ENCODE measurements at places on chromosomes 13 and 19.

GRCh38 chr13:104315606-104316005 is 1249.4 kb upstream of the SLC10A2 start:
- DNase-seq, result no peak

DNA sequence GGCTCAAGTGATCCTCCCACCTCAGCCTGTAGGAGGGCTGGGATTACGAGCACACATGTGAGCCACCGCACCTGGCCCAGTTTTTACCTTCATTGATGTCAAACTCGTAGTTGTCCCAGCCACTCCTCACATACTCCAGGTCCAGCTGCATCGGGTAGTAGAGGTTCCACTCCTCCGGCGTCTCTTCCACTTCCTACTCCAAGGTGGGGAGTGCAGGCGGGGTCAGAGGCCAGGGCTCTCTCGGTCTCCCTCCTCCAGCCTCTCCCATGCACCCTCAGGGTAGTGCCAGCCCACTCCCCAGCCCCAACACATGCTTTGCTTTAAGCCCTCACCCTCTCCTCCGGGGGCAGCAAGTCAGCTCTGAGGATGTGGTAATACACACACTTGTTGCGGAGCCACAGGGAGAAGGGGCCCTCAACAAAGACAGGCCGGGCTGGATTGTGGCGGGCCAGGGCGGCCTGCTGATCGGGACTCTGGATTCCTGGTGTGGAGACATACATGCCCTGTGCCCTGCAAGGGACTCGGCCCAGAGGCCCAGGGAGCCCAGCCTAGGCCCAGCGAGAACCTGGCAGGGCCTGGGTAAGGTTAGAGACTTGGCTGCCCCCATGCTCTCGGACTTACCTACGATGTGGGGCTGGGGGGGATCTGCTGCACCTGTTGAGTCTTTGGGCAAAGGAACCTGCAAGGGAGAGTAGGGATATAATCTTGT is 1.9 kb upstream of the ZNF653 start:
- DNase-seq, result no peak

DNA sequence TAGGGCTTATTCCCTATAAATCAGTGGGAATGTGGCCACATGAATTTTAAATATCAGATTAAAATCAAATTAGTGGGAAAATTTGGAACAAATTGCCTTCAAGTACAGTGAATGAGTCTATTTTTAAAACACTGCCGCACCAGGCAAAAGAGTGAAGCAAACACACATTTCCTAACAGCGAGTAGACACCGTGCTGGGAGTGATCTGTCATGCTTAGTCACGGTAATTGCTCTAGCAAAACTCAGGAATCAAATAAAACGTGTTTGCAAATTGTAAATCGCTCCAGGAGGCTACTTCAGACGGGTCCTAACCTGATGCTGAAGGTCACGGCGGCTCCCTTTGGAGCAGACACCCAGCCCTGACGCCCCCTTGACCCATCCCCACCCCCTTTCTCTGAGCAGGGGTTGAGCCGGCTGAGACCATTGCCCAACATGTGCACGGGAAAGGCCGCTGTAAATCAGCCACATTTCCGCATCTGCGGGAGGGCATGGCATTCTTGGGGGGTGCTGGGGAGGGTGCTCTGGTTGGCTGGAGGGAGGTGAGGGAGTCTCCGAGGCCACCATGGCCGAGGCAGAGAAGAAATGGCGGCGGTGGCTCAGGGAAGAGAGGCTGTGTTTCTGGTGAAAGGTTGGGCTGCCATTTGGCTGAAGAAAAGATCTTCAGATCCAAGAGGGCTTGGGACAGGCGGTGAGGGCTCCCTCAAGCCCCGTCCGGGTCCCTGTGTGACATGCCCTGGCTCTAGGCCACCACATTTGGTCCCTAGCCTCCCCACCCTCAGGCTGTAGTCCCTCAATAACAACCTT is 8.9 kb downstream of the CEBPA start:
- no peak for DNase-seq

DNA sequence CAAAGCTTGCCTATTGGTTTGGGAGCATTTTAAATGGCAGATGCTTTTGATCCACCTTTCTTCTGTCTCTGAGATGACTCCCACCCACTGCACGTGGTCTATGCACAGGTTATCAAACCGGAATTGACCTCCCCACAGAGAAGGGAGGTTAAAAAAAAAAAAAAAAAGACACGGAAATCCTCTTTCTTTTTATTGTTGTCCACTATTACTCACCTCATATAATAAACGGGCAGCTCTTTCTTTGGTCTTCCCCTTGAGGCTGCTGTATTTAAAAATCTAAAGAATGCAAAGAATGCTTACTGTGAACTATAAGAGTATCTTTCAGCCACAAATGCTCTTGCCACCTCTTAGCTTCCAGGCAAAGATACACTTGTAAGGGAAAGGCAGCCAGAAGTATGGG is 329.7 kb downstream of the NDFIP2 start:
- no peak for DNase-seq

- no peak for DNase-seq
These were observed 174.6 kb upstream of the LSM14A start for GRCh38 chr19:33997690-33998089.

DNA sequence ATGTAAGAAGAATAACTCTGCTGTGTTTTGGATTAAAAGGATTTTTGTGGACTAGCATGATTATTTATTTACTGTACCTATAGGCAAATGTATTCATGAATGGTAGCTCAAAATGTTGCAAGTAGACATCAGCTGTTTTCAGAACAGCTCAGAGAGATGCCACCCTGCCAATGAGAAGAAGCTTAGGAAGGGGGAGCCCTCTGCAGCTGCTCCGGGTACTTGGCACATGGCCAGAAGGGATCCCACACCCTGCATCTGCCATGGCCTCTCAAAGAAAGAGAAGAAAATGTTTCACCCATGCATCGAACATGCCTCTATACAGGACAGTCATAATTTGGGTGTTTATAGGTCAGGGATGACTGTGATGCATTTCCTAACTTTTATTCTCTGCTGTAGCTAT is 30.5 kb upstream of the MBNL2 start:
- no peak for DNase-seq

GRCh38 chr19:990746-991145 is 6.6 kb downstream of the WDR18 start:
- no peak for DNase-seq

- DNase-seq, result no peak
These were observed 38.6 kb upstream of the ITM2B start for GRCh38 chr13:48194379-48194754.

DNA sequence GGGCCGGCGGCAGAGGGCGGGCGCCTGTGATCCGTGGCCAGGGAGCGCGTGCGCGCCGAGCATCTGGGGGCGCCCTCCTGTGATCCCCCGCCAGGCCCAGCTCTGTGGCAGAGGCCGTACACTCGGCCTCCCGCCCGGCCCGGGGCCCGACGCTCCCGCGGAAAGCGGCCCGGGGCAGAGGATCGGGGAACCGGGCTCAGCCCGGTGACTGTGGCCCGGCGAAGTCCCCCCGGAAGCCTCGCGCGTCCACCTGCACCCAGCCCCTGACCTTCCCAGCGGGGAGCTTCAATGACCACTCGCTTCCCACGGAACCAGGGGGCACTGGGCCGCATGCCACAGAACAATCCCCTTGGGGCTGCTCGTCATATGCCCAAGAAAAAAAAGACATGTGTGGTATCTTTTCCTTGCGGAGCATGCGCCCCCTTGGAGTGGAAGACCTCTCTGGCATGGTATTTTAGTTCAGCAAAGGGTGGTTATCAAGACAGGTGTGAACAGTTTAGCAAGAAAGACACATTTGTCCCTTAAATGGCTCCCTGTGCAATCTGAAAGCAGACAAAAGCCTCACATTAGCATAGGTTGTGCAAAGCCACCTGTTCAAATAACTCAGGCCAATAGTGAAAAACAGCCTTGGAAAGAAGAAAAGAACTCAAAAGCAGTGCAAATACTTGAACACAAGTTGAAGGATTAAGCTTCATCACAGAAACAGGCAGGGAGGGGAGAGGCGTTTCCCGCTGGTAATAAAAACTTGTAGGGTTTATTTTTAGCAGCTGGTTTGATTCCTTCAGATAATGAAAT is 290.9 kb upstream of the SOX21 start:
- no peak for DNase-seq

DNA sequence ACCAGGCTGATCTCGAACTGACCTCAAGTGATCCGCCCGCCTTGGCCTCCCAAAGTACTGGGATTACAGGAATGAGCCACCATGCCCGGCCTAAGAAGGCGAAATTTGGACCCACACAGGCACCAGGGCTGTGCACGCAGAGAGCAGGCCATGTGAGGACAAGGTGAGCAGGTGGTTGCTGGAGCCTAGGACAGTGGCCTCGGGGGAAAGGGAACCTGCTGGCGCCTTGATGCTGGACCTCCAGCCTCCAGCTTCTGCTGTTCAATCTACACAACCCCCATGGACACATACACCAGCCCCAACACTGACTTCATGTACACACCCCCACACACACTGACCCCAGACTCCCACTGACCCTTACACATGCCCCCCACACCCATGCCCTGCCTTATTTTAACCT is 41.8 kb upstream of the CCNE1 start:
- no peak for DNase-seq

DNA sequence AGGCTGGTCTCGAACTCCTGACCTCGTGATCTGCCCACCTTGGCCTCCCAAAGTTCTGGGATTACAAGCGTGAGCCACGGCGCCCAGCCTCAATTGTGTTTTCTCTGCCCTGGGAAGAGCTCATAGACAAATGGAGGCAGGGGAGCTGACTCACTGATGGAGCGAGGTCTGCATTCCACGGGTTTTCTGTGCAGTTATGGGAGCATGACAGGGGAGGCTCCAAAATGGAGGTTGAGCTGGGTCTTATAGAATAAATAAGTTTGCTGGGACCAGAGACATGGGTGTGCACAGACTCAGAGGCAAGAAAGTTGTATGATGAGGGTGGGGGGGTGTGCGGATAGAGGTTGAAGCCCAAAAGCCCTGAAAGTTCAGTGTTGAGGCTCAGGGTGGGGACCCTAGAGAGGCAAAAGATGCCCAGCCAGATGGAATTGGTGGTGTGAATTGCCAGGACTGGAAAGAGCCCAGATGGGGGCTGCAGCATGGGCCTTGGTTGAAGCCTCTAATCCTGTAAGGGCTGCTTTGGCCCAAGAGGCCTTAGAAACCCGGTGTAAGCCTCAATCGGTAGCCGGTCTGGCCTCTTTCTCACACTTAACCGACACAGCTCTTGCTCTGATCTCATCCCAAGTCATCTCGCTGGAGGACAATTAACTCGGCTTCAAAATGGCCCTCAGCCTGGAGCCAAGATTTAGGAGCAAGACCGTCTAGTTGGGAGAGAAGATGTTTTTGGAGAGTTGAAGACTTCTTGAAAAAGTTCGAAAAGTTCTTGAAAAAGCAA is 1.9 kb downstream of the TPM4 start:
- peak; percentile 44 for DNase-seq

GRCh38 chr19:18286973-18287635 is 5.7 kb upstream of the JUND start:
- no peak for DNase-seq

DNA sequence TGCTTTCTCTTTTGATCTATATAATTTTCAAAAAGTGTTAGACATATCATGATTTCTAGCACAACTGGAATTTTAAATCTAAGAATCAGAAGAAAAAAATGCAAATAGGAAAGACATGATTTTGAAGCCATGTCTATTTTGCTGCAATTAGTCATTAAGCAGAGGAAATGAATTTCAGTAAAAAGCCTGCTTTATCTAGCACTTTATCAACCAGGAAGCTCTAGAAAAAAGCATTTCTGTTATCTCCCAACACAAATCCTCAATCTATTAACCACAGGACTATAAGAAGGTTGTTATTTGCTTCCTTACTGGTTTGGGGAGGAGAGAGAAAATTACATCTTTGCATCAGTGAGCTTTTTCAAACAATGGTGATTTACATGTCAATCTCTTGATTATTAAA is 716.7 kb downstream of the DIAPH3 start:
- DNase-seq, result no peak

GRCh38 chr19:30549151-30549550 is 177.0 kb downstream of the ZNF536 start:
- DNase-seq, result no peak

DNA sequence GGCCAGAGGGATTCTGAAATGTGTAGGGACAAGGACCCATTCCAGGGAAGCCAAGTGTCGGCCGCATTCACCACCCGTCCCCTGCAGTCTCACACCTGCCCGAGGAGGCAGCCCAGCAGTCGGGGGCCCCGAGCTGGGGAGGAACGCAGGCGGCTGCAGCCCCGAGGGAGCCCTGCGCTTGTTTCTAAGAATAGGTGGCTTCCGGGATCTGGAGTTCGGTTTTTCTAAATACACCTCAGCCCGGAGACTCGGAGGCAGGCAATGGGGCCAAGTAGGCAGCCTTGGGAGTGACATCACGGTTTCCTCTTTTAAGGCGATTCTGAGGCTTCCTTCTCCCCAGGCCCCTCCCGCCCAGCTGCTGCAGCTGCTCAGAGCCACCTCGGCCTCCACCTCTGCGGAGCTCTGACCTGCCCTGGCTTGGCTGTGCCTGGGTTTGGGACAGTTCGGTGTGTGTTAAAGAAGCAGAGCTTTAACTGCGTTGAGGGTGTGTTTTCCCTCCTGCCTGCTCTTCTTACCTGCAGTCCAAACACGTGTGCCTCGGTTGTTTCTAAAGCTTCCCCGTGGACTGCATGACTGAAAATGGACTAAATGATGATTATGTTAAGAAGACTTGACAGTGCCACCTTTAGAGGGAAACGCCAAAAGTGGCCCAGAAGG is 80.5 kb downstream of the COL4A2 start:
- no peak for DNase-seq

DNA sequence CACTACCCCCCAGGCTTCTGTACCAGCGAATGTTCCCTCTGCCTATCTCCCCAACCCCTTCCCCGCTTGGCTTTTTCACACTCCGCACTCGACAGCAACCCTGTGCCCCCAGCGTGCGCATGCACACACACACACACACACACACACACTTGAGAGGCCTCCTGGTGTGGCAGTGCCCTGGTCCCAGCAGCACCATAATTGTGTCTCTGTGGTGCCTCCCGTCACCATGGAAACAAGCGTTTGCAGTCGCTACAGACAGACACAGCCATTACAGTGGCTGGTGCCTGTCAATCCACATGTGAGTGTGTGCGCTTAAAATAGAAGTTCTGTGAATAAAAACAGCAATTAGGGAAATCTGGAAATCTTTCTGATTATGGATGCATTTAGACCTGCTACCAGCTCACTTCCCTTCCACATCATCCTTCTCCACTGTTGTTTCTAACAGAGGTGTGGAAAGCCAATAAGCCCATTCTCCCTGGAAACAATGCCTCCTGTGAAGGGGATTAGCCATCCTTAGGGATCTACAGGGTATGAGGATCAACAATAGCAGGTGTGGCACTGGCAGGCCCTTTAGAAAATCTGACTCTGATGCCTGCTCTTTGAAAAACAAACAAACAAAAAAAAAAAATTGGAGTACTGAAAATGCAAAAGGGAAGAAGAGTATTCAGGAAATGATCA is 146.3 kb downstream of the DCLK1 start:
- peak; percentile 33 for DNase-seq

DNA sequence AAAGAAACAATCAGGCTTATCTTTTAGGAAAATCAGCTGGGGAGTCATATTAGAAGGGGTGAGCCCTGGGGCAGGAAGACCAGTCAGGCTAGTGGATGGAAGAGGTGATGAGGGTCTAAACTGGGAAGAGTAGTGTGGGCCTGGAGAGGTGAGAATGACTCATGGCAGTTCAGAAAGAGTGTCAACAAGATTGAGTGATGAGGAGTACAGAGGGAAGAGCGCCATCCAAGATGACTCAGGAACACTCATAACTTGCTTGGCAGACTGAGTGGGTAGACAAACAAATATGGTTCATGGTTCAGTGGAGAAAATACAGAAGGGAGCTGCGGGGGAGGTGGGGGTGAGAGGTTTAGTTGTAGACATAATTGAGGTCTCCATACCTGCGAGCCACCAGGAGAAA is 17.3 kb upstream of the CLDN10 start:
- DNase-seq, result no peak

- no peak for DNase-seq
These were observed 522.1 kb downstream of the SUCLA2 start for GRCh38 chr13:47478985-47479384.

GRCh38 chr13:84933797-84934196 is 865.4 kb downstream of the SLITRK6 start:
- no peak for DNase-seq

Measured in posterior cingulate gyrus (tissue), 11 donors.